ENCODE measurements at places on chromosomes 12 and 14.

DNA sequence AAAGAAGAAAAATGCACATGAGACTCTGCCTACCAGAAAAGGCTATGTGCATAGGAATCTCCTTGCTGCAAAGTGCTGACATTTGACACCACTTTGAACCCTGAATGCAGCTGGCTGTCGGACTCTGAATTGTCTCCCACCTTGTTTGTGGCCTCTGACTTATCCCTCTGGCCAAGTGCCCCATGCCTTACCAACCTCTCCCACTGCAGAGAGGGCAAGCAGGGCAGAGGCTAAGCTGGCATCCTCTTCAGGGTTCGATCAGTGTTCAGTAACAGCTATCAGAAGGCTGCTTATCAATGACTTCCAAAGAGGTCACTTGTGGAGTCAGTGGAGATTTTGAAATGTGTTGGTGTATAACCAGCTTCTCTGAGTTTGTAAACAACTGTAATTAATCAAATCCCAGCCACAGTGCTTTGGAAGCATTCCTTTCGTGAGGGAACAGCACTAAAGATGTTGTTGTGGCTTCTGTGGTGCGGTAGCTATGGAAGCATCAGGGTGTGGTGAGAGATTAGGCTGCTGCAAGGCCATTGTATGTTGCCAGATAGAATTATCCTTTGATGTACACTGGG, 22.6 kb upstream of the BMP4 start:
- no peak for DNase-seq

DNA sequence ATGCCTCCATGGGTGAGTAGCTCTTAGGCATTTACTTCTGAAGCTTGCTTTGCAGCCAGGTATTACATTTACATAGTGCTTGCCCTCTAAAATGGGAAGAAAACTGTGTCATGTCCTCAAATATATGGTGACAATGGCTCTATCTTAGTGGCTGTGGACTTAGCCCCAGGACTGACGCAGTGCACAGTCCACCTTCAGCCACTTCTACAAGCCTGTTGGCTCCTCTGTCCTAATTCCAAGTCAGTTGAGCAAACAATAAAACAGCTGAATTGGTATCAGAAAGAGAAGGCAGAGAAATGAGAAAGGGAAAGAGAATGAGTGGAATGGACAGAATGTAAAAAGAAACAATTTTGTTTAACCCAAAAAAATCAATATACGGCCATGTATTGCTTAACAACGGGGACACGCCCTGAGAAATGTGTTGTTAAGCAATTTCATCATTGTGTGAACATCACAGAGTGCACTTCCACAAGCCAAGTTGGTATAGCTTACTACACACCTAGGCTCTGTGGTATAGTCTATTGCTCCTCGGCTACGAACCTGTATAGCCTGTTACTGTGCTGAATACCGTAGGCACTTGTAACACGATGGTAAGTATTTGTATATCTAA, 93.5 kb downstream of the GRIN2B start:
- no peak for DNase-seq

DNA sequence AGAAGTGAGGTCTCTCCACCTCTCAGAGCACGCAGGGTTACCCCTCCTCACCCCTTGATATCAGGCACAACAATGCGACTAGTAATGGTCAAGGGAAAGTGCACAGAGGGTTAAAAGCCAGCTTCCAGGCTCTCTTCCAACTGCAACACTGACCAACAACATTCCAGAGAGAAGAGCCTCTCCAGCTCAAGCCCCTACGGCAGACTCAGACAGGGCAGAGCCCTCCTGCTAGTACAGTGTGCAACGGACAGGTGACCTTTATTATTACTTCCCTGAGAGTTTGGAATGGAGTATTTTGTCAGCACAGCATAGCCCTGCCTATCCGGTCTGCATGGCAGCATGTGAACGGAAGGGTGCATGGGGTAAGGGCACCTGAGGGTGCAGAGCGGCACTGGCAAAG, 73.0 kb downstream of the PTPN21 start:
- DNase-seq = no peak

- DNase-seq = no peak
Measured at GRCh38 chr14:23773981-23774380, 137.8 kb downstream of the DHRS2 start.

DNA sequence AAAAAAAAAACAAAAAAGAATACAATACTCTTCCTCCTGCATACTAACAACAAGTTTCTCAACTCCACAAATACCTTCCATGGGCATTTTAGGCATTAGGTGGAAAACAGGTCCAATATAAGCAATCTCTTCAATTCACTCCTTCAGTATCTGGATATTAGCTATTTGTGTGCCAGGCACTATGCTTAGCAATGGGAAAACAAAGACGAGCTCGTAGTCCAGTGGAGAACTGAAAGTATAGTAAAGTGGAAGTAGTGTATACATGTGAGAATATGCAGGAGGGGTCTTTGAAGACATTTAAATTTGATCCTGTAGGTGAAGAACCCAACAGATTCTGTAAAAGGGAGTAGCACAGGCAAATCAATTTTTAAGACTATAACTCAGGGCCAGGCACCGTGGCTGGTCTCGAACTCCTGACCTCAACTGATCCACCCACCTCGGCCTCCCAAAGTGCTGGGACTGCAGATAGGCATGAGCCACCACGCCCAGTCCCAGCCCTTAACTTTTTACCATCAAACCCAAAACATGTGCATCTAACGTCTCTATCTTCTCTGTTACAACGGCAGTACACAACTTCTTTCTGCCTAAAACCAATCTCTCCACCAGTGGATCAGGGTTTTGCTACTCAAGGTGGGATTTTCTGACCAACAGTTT, 10.6 kb downstream of the HECTD1 start:
- no peak for DNase-seq

DNA sequence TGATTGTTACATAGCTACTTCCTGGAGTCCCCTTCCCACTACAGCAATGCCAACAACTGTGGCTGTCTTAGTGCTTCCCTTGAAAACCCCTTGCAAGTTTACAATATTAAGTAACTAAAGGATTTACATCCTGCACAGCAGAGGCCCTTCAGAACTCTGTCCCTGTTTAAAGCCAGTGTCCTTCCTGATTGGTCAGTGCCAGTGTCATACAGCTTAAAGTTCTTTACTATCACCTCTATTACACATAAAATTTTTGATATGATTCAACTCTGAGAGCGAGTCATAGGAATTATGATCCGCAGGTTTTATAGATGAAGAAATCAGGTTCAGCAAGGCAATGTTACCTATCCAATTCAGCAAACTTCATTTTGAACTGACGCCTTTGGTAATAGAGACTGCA, 91.4 kb upstream of the ALX1 start:
- no peak for DNase-seq

DNA sequence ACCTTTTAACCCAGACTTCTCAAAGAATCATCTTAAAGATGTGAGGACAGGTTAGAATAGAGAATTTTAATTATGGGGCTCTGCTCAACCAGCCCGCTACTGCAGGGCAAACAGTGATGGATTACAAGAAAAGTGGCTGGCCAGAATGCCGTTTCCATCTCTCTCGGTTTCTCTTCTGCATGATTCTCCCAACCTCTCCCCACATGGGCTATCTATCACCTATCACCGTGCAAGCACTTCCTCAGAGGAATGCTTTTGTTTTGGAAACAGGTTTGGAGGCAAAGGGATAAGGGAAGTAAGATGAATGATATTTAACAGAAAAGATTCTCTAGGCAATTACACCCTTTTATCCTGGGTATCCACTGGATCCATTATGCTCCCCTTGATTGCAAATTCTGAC, 37.4 kb upstream of the PHC1 start:
- no peak for DNase-seq

GRCh38 chr14:48417715-48418500, 742.5 kb upstream of the MDGA2 start:
- DNase-seq = no peak

DNA sequence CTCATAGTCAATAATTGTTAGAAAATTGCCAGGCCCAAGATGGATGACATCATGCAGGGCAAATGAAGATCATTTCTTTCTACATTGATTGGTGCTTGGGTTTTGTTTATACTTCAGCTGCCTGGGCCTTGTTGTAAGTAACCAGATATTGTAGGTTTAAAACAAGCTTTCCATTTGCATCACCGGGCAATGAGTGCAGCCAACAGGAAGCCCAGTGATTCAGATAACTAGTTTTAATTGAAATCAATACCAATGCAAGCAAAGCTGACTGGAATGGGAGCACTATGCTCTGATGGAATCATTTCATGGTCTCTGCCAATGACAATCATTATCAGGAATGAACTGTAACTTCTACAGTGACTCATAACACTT, 279.3 kb downstream of the DUSP6 start:
- no peak for DNase-seq

DNA sequence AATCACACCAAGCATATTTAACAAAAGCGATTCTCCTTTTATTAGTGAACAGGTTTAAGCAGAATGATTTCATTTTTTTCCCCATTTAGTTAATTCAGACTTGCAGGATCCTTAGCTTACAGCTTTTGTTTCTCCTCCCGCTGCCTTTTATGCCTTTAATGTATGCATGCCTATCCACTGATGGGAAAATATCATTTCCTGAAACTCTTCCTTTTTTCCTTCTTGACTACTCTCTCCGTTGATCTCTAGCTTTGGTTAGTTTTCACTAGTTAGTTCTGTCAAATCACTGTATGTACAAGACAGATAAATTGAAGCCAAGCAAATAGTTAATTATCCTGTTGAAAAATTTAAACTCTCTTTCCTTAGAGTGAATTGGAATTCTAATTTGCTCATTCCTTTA, 26.3 kb downstream of the NKX2-1 start:
- no peak for DNase-seq

- DNase-seq = no peak
Measured at GRCh38 chr12:2053691-2054090, 904 bp downstream of the CACNA1C start.

DNA sequence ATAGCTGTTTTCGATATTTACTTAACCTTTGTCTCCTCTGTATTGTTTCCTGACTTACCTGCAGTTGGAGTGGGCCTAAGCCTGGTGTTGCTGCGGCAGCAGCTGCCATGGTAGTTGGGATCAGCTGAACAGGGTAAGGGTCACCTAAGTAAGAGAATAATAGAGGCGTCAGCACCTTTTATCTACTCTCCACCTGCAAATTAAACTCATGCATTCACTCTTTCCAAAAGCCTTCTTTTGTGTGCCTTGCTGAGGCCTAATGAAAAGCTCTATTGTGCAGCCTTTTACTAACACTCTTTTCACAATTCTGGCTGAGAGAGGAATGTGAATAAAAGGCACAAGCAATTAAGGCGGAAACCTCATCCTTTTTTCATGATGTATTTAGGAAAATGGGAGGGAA, 308.7 kb downstream of the SOX5 start:
- DNase-seq = no peak

DNA sequence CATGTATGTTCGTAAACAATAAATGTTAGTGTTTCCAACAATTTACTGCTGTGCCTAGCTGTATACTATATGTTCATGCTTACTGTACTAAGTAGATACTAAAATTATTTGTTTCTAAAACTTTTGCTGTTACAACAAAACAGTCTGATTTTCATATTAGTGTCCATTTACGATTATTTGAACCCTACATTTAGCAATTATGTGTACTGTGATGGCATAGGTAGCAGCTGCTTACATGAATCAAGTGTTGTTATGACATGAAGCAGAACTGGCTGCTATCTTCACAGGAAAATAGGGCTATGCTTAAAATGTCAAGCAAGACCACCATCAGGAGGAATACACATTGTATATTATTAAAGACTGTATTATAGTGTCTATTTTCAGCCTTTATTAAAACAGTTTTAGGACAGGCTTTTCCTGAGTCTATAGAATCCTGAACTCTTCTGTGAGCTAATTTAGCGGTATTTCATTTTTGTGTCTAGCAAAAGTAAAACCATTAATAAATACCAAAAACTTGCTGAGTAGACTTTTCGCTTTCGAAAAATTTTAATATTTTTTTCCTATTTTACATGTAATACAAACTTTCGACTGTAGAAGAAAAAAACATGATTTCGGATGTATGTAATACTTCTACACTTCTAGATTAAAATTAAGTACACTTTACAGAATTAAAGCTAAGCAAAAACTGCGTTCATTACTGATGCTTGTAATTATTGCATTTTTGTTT, 1.1 kb upstream of the WDR89 start:
- DNase-seq = peak; percentile 19

DNA sequence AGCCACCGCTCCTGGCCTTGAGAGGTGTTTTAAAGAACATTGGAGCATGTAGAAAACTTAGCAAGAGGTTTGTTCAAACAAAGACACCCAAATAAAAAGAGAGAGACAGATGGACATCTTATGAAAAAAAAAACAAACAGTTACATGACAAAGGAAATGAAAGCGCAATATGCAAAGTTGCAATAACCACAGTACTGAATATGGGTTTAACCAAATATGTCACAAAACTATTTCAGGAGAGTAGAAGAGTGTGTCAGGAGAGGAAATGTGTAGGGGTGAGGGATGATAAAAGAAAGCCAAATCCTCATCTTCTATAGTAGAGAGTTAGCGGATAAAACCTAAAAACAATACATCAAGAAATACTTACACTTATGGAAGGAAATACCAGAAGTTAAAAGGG, 98.4 kb downstream of the GTF2A1 start:
- peak; percentile 46 for DNase-seq

DNA sequence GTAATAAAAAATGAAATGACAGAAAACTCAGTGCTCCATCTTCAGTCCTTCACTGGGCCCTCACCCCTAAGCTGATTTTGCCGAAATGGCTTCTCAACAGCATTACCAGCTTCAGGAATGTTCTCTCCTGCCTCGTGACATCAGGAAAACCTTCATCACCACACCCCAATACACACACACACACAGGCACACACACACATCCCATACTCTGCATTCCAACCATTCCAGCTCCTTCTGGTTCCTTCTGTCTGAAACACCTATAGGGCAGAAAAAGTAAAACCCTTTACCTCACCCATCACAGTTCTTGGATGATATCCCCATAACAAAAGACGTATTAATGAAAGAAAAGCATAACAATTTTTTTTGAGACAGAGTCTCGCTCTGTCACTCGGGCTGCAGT, 75.9 kb downstream of the CCDC60 start:
- no peak for DNase-seq

GRCh38 chr12:109167781-109168180, 51.4 kb downstream of the ACACB start:
- DNase-seq = no peak

- DNase-seq = no peak
Measured at GRCh38 chr12:132432721-132433577, 57.0 kb upstream of the FBRSL1 start.

DNA sequence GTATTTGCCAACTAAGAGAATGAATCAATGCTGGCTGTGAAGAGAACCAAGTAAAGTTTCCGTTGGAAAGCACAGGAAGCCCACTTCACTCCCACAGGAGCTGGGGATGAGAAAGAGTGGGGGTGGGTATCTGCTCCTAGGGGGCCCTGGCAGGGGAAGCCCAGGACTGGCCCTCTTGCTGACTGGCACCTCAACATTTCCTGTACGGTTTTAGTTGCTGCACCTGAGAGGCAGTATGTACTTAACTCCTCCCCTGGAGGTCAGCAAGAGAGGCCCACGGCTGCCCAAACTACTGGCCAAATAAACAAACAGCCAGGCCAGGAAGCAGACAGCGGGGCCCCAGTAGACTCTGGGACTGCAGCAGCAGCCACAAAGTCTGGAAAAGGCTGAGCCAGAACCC, 33.8 kb upstream of the VWF start:
- no peak for DNase-seq

Data from OCI-LY7 (cell line).